ENCODE measurements at places on chromosomes 4 and X.

DNA sequence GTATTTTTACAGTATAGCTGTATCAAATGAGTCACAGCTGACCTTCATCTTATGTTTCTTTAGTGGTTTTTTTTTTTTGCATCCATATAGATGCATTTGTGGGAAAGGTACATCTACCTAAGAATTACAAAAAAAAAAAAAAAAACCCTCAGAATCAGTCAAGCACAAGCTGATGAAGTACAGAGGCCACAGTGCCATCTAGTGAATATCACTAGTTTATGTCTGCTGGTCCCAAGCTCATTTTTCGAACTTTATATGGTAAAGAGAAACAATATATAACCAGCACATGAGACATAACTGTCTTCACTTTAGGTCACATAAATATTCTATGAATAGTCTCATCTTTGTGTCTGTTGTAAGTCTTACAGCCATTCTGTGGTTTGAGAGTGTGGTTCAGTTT is 220.1 kb downstream of the DLG3 start:
- DNase-seq, result peak; percentile 24

- DNase-seq, result no peak
These were observed 33.4 kb upstream of the SPON2 start for GRCh38 chr4:1205586-1206298.

DNA sequence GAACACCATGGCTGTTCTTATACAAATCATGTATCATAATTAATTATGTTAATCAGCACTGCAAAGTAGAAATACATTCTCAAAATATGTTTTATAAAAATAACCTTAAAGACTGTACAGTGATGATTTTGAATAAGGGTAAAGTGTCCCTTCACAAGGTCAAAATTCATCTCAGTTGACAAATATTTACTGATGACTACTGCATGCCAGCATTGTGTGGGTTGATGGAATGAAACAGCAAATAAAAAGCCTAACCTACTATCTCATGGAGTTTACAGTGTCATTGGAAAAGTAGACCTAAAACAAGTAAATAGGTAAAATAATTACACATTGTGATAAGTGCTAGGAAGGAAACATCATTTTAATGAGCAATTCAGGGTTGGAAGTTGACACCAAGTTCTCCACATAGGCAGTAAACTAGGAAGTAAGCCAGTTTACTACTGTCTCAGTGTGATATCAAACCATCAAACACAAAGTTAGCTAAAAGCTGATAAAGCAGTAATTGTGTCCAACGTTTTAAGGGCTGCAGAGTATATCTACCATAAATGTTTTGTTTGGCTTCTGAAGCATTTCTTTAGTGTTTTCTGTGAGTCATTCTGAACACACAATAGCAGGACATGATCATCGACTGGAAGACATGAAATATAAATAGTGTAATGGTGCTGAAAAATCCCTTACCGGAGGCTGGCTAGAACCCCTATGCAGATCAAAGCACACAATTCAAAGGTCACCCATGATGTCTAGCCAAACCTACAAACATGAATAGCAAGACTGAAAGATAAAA is 221.8 kb downstream of the DACH2 start:
- no peak for DNase-seq

- DNase-seq, result no peak
These were observed 66.9 kb upstream of the PCDH7 start for GRCh38 chr4:30653291-30653690.

DNA sequence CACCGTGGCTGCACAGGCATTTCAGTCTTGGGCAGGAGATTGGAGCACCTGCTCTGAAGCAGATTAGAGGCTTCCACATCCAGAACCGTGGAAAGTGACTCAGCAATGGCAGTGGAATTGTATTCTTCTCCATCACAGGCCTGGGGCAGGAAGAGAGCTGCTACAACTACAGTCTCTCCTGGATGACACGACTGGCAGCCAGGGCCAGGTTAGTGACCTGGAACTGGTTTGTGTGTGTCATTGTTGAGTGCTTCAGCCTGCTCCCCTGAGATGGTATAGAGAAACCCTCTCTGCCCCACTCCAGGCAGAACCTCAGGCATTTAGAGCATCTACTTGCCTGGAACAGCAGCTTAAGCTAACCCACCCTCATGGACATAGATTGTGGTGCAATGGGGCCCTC is 596.5 kb upstream of the INTU start:
- no peak for DNase-seq

DNA sequence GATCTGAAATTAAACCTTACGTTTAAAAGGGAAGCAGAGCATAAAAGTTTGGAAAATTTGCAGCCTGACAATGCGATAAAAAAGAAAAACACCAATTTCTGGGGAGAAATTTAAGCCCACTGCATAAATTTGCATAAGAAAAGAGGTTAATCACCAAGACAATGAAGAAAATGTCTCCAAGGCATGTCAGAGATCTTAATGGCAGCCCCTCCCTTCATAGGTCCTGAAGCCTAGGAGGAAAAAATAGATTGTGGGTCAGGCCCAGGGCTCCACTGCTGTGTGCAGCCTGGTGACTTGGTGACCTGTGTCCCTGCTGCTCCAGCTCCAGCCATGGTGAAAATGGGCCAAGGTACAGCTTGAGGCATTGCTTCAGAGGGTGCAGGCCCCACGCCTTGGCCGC is 264.0 kb upstream of the CT83 start:
- DNase-seq, result no peak

GRCh38 chrX:126393284-126393683 is 159.3 kb downstream of the DCAF12L1 start:
- no peak for DNase-seq

DNA sequence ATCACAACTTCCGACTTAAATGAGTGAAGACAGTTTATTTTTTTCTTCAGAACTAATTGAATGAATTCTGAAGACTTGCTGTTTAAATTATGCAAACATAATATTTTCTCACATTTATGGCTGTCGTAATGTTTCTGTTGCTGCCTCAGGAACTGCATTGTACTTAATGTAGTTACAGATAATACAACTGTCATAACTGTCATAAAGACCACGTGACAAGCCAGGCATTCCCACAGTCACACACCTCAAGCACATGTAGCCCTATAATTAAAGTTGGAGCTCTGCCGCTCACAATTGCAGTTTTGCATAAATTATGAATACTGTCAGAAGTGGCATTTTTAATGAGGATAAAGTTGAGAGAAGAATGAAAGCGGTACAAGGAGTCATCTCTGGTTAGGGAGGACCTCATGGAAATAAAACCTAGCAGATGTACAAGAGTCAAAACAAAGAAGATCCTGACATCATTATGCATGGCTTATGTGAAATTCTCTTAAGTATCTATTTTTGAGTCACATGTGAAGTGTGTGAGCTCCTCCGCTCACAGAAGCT is 38.5 kb upstream of the GALNTL6 start:
- DNase-seq, result no peak

DNA sequence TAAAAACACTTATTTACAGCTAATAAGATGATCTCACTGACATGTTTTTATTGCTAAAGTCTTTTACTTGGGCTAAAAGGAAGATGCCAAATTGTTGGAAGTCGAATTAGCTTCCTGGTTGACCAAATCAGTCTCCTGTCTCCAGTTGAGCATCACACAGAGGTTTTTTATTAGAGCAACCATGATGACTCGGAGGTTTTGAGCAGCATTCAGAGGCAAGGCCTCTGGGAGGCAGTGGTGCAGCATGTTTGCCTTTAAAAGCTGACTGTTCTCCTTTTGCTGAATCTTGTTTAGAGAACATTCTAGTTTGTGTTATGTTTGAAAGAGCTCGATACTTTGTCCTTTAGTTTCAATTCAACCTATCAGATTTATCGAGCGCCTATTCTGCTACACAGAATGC is 2.1 kb downstream of the UCHL1 start:
- no peak for DNase-seq

DNA sequence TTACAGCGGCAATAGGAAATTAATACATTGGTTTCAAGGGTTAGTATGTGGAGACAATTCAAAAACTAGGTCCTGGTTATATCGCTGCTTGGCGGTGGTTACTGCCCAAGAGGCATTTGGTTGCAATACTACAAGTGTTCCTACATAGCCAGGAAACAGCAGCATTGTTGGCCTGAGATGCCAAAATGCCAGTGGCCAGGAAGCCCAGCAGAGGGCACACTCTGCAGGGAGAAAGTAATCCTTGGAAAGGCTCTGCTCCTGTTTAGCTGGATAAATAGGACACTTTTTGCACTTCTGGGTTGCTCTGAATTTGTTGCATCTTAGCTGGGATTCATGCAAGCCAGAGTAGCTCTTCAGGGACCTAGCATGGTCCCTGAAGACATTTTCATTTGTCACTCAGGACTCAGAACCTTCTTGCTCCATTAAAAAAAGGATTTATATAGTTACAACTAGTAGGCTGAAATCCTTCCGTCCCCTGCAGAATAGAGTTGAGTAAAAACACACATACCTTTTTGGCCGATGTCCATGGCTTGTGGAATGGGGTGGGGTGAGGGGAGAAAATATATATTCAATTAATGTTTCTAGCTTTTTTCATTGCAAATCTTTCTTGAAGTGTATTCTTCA is 8.1 kb upstream of the GPR119 start:
- DNase-seq, result no peak

- DNase-seq, result no peak
These were observed 301.4 kb upstream of the AADAT start for GRCh38 chr4:170391066-170391740.

- no peak for DNase-seq
These were observed 11.1 kb downstream of the LSM6 start for GRCh38 chr4:146186596-146186995.

DNA sequence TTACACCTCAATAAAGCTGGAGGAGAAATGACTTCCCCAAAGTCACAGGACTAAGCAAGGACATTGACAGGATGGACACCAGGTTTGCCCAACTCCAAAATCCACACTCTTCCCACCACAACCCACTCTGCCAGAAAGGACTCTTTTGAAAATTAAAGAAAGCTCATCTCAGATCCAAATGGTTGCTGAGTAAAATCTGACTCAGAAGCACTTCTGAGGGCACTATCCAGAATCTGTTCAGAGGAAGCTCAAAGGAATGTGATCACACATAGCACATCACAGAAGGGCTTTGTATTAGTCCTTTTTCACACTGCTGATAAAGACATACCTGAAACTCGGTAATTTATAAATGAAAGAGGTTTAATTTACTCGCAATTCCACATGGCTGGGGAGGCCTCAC is 155.5 kb downstream of the RAB28 start:
- DNase-seq, result no peak

DNA sequence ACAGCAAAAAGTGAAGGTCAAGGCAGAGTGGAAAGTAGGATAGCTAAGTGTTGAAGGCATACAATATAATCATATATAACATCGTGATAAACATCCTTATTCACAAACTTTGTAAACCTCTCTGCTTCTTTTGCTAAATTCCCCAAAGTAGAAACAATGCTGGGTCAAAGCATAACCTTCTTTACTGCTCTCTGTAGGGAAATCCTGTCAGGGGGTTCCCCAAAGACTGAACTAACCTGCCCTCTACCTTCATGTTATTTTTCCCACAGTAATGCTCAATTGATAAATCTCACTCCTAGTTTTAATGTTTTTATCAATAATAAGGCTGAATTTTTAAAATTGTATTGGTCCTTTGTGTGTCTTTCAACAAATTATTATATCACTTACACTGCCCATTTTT is 55.7 kb downstream of the DCHS2 start:
- no peak for DNase-seq

DNA sequence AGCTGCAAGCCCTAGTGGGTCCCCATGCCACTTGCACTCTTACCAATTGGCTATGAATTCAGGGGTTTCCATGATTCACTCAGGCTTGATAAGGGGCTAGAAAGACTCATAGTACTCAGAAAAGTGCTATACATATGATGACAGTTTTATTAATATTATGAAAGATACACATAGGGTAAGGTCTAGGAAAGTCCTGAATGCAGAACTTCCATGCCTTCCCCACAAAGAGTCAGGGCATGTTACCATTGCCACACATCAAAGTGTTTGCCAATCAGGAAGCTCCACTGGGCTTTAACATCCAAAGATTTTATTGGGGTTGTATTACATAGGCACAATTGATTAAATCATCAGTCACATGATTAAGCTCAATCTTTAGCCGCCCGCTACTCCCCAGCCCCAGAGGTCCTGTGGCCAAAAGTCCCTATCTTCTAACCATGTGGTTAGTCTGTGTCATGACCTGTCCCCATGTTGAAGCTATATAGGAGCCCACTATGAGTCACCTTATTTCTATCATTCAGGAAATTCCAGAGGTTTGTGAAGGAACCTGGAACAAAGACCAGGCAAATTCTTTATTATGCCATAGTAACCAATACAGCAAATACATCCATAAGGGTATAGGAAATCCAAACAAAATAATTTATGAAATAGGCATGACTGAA is 635.6 kb downstream of the STPG2 start:
- no peak for DNase-seq

- no peak for DNase-seq
These were observed 694.4 kb upstream of the POU3F4 start for GRCh38 chrX:82813671-82814078.

GRCh38 chr4:70863099-70863790 is 23.6 kb upstream of the GRSF1 start:
- DNase-seq, result peak; percentile 43

GRCh38 chrX:78800114-78800513 is 52.6 kb downstream of the LPAR4 start:
- DNase-seq, result no peak

DNA sequence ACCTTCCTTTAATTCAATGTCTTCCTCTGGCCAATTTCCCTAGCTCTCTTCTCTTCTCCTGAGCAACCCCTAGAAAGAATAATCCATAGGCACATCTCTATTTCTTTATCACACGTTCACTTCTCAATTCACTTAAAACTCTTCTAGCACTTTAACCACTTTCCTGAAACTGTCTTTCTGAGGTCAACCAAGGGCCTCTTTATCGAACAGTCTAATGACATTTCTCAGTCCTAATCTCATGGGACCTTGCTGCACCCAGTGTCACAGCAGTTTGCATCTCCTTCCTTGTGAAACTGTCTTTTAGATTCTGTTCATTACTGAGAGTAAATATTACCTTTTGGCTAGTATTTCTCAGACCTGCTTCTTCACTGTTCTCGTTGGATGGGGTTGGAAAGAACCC is 285.3 kb upstream of the RASGEF1B start:
- no peak for DNase-seq

GRCh38 chrX:31232506-31232905 is 160.7 kb upstream of the FTHL17 start:
- no peak for DNase-seq

GRCh38 chr4:76055016-76055415 is 19.1 kb upstream of the CXCL11 start:
- peak; percentile 66 for DNase-seq

DNA sequence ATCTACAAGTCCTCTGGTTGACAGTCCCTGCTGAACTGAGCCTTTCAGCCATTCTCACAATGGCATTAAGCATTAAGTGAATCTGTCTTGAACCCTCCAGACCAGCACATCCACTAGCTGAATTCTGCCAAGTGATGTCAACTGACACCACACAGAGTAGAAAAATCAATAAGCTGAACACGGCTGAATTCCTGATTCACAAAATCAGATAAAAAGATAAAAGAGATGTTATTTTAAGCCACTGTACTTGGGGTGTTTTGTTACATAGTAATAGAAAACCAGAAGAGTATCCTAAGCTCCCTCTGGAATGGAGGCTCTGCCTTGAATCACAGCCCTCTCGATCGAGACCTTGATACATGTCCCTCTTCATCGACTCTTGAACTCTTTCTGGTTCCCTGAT is 336.5 kb downstream of the DMD start:
- no peak for DNase-seq

All from GM13976 (cell line).